ENCODE measurements at places on chromosomes 13 and 19.

DNA sequence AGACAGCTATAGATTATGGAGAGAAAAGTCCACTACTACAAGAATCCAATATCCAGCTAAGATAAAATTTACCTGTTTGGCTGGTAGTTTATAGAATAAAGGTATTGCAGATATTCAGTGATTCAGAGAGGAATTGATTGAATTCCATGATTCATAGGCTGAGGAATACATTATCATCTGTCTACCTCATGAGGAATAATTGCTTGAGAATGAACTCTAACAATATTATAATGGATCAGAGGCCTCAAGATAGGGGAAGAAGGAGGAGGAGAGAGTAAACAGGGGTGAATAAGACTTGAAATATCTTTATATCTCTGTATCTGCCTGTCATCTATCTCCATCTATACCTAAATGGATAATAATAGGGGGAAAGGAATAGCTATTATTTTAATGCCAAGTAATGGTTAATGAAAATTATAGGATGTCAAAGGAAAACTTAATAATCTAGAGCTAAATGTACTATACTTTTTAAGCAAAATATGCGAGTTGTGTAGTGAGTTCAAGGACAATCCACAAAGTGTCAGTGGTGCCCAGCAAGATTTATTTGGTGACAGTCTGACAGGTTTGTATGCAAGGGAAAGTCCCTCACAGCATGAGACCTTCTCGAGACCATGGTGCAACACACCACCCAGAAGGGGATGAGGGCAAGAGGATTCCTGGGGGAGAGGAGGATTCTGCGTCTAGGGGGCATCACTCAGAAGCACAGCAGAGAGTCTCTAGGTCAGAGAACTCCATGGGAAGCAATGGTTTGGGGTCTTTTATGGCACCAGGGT lies 224.5 kb downstream of the GPC5 start:
- no peak for DNase-seq

DNA sequence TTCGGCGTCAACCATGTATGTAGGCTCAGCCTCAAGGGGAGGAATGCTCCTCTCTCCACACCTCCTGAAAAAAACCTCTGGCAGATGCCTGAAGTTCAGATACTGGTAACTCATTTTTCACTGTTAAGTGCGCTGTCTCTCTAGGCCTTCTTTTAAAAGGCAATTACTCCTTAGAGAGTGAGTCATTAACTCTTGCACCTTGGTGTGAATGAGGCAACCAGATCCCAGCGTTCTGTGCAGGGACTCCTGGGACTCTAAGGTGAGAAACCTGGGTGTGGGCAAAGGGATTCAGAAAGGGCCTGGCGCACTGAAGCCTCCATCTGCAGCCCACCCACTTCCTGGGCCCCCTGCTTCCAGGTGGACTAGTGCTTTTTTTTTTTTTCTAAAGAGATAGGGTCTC lies 71.7 kb downstream of the SIAH3 start:
- DNase-seq = no peak

DNA sequence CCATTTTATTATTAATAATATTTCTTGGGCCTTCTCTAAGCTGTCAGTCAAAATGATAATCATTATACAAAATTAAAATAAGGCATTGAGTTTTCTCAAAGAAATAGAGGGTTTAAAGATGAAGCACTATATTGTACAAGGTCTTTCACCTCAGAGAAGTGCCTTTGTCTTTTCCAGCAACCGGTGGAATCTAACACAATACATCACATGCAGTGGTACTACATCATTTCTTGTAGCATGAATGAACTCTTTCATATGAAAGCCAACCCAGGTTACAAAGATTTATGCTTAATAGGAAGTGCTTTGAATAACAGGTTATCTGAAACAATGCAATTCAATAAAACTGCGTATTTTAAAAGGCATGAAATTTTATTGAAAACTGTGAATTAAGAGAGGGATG lies 1620.8 kb downstream of the PCDH9 start:
- no peak for DNase-seq

DNA sequence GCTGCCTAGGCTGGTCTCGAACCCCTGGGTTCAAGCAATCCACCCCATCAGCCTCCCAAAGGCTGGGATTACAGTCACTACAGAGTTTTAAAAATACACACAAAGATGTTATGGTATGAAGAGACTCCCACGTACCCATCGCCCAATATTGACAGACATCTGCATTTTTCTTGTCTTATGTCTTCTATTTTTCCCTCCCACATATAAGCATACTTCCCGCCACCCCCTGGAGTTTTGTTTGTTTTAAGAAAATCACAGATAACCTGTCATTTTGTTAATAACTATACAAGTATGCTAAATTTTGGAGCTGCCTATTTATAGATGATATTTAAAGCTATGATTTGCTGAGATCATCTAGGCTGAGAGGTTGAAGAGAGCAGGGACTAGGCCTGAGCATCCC lies 6.2 kb upstream of the SMG9 start:
- DNase-seq = no peak

DNA sequence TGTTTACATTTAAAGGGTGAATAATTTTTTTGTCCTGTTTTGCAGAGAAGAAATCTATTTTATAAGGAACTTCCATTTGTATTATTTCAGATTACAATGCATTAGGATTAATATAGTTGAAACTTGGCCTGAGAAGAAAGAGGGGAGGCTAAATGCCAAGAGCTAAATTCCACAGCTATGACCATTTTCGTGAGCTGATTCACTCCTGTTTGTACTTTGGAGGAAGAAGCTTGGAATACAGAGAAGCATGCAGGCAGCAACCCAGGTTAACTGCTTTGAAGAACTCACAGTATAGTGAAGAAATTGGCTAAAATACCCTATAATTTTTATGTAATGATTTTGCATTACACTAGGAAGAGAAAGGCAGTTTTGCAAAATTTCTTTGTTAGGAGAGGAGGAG lies 309.4 kb upstream of the KLF12 start:
- DNase-seq = peak; percentile 18

DNA sequence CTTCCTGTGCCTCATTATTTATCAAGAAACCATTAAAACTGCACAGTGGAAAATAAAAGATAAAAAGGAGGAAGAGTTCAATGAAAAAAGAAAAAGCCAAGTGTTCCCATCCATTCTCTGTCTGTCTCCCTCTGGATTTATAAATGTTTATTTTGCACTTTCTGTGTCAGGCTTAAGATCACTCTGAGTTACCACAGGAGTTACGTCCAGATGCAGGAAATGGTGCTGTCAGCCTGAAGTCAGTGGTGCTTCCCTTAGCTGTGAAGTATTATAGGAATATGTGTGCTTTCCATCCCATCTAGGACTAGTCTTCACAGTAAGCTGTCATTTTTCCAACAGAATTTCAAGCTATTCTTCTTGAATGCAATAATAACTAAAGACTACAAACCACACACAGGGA lies 420.2 kb downstream of the KCTD12 start:
- no peak for DNase-seq

GRCh38 chr13:107057028-107057631 lies 489.2 kb upstream of the ARGLU1 start:
- DNase-seq = no peak

GRCh38 chr19:43806848-43807247 lies 4.6 kb upstream of the LYPD5 start:
- no peak for DNase-seq

- DNase-seq = peak; percentile 3
Observed at GRCh38 chr19:53432088-53432661, 391 bp downstream of the ZNF761 start.

GRCh38 chr19:38401148-38401547 lies 1.7 kb upstream of the FAM98C start:
- no peak for DNase-seq

DNA sequence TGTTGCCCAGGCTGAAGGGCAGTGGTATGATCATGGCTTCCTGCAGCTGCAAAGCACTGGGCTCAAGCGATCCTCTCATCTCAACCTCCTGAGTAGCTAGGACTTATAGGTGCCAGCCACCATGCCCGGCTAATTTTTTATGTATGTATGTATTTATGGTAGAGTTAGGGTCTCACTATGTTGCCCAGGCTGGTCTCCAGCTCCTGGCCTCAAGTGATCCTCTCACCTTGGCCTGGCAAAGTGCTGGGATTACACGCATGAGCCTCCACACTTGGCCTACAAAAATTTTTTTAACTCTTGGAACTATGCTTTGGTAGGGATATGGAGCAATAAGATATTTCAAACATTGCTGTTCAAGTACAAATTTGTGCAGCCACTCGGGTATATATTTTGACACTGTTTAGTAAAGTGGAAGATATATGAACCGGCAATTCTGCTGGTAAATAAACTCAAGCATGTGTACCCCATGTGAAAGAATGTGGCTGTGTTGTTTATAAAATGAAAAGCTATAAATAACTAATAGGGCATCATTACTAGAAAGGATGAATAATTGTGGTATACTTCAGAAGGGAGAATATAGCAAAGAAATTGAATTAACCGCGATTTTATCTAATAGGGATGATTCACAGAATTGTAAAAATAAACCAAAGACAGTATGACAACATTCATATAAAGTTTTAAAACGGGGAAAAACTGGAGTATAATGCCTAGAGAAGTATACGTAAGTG lies 1.1 kb downstream of the ZNF566 start:
- DNase-seq = no peak

GRCh38 chr13:45341799-45342500 lies 967 bp upstream of the TPT1 start:
- no peak for DNase-seq

GRCh38 chr19:1274081-1274851 lies 1.1 kb upstream of the FAM174C start:
- DNase-seq = no peak

GRCh38 chr19:53864308-53864836 lies 3.3 kb upstream of the MYADM start:
- no peak for DNase-seq

DNA sequence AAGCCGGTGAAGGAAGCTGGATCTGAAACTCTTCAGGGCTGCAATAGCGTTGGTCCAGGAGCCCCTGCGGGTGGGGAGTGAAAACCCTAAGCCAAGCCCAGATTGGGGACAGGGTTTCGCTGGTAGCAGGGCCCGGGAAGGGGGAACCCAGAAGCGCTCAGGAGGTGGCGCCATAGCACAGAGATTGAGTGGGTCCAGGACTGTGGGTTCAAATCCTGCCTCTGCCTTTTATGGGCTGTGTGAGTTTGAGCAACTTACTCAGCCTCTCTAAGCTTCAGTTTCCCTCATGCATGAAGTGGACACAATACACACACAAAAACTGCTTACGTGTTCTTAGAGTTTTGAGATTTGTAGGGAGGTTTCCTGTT lies 8.3 kb upstream of the SYCN start:
- DNase-seq = no peak

GRCh38 chr13:76853481-76853880 lies 32.7 kb downstream of the KCTD12 start:
- no peak for DNase-seq

DNA sequence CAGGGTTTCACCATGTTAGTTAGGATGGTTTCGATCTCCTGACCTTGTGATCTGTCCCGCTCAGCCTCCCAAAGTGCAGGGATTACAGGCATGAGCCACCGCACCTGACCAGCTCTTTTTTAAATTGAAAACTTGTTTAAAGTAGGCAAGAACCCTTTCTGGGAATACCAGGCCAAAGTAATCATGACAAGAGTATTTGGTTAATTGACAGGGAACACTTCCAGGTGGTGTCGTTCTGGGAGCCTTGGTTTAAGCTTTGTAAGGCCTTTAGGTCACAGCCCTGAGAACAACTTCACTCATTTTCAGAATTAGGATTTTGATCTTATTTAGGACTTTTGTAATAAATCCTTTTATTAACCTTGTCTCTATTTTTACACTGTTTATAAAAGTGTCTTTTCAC lies 115.2 kb downstream of the LMO7 start:
- no peak for DNase-seq

GRCh38 chr19:33303791-33304345 lies 1.5 kb upstream of the CEBPA start:
- DNase-seq = peak; percentile 30

- peak; percentile 53 for DNase-seq
Observed at GRCh38 chr19:45779231-45780145, 2.8 kb downstream of the DMPK start.

GRCh38 chr13:20431080-20431479 lies 94.6 kb downstream of the CRYL1 start:
- DNase-seq = no peak

DNA sequence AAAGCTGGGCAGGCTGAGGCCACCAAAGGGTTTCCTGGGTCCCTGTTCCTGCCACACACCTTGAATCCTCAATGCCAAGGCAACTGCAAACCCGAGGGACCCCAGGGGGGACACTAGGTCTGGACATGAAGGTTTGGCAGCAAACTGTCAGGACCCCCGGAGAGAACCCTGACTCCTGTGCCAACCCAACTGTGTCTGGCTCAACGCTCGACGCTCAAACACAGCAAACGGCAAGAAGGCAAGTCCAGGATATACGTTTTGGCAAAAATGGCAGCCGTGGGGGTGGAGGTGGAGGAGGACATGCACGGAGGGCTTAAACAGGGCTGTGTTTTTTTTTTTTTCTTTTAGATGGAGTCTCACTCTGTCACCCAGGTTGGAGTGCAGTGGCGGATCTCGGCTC lies 73.0 kb downstream of the GADD45B start:
- no peak for DNase-seq

DNA sequence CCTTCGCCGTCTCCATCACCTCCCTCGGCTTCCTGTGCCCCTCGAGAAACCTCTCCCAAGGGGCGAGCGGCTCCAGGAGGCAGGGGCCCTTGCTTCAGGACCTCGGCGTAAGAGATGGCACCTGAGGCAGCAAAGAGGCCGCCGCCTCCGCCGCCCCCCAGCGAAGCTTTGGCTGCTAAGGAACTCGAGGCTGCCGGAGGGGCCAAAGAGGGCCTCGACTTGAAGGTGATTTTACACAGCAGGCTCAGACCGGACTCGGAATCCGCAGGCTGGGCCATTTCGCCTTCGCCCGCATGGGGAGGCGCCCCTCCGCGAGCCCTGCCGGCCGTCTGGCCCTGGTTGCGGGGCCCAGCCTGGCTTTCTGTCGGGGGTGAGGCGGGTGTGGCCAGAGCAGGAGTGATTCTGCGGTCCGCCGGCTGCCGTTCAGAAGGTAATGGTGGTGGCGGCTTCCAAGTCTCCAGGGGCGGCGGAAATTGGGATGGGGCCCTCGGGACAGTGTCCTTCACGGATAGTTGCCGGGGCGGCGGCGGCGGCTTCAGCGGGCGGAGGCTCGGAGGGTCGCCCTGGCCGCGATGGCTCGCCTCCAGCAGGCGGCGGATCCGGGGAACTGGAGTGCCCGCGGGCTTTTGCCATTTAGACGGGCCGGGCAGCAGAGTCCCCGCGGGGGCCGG lies 1.4 kb downstream of the GGN start:
- DNase-seq = no peak

DNA sequence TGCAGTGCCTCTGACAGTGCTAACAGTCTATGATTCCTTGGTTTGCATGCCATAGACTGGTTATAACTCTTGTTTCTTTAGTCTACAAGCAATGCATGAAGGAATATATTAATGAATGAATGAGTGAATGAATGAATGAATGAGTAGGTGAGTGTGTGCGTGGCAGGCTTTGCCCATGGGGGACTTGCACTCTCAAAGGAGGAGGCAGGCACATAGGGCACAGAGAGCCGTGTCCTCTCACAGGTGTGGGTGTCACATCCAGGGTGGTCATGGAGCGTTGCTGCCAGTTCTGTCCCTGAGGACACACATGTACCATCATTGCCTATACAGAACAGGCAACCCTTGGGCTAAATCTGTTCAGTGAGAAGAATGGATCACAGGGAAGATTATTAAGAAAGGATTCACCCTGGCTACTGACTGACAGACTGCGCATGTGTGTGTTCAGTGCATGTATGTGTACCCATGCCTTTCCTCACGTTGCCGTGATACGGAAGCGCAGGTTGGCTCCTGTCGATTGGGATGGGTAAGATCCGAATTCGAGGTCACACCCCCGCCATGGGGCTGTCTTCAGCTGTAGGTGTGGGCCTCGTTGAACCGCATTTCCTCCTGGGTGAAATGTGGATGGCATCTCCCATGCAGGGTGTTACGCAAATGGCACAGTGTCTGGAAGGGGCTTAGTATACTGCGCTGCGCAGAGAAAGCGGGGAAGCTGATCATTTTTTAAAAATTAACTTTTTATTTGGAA lies 161.4 kb downstream of the STK24 start:
- no peak for DNase-seq

Data from brain (organoid and tissue), 16 donors.